ENCODE measurements at places on chromosomes 1 and 21.

DNA sequence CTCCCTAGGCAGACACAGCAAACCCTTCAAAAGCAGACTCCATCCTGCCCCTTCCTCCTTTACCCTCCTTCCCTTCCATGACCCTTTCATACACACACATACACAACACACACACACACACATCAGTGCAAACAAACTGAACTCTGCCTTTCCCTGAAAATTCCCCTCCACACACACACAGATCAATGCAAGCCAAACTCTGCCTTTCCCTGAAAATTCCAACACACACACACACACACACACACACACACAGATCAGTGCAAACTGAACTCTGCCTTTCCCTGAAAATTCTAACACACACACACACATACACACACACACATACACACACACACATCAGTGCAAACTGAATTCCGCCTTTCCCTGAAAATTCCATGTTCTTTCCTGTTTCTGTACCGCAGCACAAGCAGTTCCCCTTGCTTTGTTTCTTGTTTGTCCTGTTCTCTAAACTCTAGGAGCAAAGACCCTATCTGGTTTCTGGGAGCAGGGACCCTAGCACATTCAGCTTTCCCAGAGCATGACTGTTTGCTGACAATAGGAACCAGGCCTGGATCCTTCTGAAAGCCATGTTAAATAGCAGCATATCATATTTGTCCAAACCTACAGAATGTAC lies 91.0 kb downstream of the PTPN14 start:
- no peak for ATAC-seq

DNA sequence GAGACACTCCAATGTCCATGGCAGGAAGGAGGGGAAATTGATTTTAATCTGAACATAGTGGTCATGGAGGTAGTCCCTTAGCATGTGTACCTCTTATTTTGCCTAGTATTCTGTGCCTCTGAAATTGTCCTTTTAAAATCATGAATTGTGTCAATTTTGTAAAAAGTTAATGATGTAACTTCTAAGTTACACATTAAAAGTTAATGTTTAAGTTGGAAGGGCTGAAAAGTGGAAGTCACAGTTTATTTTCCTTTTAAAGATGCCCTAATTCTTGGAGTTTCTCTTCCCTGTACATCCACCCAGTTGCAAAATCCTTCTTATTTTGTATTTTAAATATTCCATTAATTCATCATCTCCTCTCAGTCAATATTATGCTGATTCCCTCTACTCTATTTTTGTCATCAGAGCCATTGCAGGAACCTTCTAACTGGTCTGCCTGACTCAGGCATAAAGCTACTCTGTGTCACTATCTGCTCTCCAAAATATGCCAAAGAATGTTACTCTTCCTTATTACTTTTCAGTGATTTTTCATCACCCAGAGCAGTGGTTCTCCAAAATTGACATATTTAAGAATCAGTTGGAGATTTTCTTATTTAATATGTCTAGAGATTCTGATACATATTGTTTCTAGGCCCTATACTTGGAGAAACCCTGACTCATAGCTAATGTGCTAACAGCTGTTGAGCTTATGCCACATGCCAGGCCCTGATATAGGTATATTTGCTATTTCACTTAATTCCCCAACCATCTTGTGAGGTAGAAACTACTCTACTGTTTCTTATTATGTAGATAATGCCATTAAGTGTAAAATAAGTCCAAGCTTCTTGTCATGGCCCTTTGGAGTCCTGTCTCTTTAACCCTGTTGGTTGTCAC lies 5.1 kb downstream of the HOOK1 start:
- ATAC-seq, result no peak

- no peak for ATAC-seq
These were observed 79.6 kb downstream of the PSMG1 start for GRCh38 chr21:39103689-39104088.

DNA sequence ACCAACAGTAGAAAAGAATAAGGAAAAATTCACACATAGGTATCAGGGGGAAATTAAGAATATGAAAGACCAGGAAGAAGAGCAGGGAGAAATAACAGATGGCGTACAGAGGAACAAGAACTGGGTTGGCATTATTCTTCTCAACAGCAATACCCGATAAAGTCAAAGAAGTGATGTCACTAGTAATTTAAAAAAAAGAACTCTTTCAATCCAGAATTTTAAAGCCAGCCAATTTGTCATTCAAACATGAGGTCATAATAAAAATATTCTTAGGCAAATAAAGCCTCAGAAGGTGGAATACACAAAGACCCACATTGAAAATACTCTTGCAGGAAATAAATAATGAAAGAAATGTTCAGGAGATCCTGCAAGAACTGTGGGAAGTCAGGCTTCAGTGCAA lies 8.8 kb downstream of the NCMAP start:
- no peak for ATAC-seq

DNA sequence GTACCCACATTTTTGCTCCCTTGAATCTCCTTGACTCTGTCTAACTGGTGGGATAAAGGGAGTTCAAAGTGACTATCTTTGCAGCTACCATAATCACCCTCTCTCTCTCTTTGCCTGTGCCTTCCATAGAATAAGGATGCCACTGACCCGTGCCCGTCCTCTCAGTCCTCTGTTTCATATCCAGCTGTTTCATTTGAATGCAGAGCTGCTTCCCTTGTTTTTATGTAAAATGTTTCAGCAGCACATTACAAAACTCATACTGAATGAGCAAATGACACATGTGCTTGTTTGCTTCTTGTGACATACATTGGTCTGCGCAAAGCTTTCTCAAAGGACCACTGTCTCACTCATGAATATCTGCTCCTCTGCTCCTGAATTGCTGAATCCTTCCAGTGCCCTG lies 38.4 kb downstream of the CDC42 start:
- no peak for ATAC-seq

DNA sequence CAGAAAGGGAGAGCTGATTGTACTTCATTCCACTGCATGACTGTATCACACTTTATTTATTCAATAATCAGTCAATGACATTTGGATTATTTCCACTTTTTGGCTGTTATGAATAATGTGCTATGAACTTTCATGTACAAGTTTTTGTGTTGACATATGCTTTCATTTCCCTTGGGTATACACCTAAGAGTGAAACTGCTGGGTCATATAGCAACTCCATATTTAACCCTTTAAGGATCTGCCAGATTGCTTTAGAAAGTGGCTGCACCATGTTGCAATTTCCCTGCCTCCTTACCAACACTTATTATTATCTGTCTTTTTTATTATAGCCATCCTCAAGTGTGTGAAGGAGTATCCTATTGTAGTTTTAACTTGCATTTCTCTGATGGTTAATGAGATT lies 108.8 kb upstream of the KCNK1 start:
- no peak for ATAC-seq
